ENCODE measurements at places on chromosomes 16 and 17.

DNA sequence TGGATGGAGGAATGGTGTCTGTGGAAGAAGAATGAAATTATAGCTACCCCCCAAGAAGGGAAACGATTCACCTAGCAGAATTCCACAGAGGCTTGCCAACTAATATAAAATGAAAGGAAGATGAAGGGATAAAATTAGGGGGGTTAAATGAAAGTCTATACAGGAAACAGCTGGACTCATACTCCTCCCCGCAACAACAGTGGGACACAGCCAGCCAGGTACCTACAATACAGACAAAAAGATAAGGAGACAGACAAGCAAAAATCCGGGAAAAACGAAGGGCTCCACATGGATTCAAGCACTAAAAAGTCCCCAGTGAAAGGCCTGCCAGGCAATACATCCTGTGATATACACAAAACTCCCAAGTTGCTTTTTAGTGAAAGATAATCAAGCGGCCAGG lies 47.9 kb downstream of the CACNG1 start:
- DNase-seq, result no peak
- no peak overlapping the region for H3K27ac ChIP-seq
- H3K27me3 ChIP-seq, result no peaks in the 10 kb centered on the region
- H3K36me3 ChIP-seq, result peaks cover 4% of the 10 kb centered on the region
- H3K4me1 ChIP-seq, result no peaks in the 10 kb centered on the region
- no peak overlapping the region for H3K4me3 ChIP-seq

DNA sequence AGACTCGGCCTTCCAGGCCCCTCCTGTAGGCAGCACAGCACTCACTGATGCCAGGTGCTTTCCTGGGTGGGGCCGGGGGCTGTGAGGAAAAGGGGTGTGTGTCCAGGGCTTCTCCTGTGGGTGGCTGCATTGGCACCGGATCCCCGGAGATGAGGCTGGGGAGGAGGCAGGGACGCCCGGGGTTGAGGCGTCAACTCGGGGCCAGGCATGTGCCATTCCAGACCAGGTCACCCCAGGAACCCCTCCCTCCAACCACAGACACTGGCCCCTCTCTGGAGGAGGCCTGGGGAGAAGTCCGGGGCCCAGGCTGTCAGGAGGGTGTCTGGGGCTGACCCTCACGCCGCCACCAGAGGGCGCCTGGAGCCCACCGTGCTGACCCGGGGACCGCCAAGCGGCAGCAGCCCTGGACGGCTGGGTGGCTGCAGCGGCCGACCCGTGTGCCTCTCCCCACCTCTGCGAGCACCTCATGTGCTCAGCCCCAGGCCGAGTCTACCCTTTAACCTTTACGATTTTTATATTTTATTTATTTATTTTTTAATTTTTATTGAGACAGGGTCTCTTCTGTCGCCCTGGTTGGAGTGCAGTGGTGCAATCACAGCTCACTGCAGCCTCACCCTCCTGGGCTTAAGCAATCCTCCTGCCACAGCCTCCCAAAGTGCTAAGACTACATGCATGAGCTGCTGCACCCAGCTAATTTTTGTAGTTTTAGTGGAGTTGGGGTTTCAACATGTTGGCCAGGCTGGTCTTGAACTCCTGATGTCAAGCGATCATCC lies 3.2 kb upstream of the METRN start:
- H3K4me1 ChIP-seq, result peaks cover 18% of the 10 kb centered on the region
- H3K27me3 ChIP-seq, result peaks cover 42% of the 10 kb centered on the region
- H3K36me3 ChIP-seq, result no peaks in the 10 kb centered on the region

DNA sequence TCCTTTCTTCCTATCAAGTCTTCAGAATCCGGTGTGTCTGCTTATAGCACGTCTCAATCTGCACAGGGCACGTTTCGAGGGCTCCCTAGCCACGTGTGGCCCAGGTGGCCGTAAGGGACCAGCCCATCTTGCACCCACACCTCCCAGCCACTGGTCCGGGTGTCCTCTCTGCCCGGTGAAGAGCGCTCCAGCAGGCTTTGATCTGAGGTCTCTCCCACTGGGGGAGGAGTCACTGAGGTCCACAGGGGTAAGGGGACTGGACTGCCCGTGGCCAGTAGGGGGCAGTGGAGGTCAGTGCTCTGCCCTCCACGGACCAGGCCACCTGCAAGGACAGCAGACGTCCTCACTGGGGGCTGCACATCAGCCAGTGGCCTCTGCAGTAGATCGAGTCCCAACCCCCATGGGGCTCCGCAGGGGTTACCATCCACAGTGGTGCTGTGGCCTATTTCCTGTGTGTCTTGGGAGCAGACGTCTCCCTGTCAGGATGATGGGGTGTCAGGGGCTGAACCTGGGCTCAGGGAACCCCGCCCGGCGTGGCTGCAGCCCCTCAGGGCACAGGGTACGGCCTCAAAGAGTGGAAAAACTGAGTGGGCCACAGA lies 204.1 kb upstream of the CIBAR2 start:
- peak; percentile 67 for DNase-seq
- H3K27me3 ChIP-seq, result no peaks in the 10 kb centered on the region
- no peaks in the 10 kb centered on the region for H3K36me3 ChIP-seq
- H3K4me3 ChIP-seq, result no peak overlapping the region
- H3K4me1 ChIP-seq, result no peaks in the 10 kb centered on the region
- H3K27ac ChIP-seq, result no peak overlapping the region

DNA sequence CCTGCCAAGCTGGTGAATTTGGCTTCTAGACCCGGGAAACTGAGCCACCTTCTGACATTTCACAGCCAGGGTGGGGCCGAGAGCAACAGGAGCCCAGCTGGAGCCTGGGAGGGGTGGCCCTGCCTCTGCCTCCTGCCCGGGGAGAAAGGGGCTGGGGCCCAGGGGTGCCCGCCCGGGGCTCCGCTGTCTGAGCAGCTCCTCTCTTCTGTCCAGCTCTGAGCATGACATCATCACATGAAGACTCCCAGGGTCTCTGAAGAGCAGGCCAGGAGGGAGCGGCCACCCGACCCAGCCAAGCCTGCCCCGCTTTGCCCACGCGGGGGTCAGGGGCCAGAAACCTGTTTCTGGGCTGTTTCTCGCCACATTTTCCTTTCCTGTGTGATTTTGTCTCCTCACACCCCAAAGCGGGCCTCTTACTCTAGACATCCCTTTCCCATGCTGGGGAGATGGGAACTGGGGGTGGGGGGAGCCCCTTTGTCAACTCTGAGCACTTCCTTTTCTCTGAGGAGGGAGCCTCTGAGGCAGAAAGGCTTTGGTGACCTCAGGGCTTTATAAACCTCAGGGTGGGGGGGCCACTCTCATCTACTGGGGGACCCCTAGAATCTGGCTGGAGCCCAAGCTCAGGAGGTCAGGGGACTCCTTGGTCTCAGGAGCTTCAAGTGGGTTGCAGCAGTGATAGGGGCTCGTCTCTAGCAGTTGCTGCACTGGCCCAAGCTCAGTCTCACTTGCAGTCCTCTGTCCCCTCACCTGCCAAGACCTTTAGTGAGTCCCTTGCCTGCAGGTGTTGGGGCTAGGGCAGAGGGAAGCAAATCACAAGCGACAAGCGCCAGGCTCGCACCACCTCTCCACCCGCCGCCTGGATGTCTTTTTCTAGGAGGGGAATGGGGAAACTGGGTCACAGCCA lies 7.6 kb downstream of the UBALD2 start:
- H3K4me1 ChIP-seq, result peaks cover 40% of the 10 kb centered on the region
- H3K36me3 ChIP-seq, result no peaks in the 10 kb centered on the region
- peak overlapping the region; percentile 60 for H3K4me3 ChIP-seq
- DNase-seq, result no peak
- H3K27ac ChIP-seq, result peak overlapping the region; percentile 36

- H3K36me3 ChIP-seq, result peaks cover 96% of the 10 kb centered on the region
- H3K4me3 ChIP-seq, result no peak overlapping the region
- no peaks in the 10 kb centered on the region for H3K27me3 ChIP-seq
- no peaks in the 10 kb centered on the region for H3K4me1 ChIP-seq
- DNase-seq, result no peak
- H3K27ac ChIP-seq, result no peak overlapping the region
Observed at GRCh38 chr16:60166-60565, 6.5 kb downstream of the SNRNP25 start.

DNA sequence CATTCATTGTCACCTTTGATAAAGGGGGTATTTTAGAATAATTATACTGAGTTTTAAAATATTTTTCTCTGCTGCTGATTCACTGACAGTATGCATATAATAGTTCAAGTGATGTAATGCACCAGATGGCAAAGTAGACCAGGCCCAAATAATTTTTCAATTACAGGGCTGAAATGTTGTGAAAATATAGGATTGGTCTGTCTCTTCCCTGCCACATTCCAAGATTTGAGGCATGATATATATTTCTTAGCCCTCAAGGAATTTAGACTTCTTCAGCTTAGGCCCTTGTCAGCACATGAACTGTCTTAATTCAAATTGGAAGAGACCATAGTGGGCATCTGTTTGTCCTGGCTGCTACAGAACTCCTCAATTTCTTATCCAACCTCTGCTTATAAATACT lies 39.2 kb upstream of the SLC12A3 start:
- no peak overlapping the region for H3K4me3 ChIP-seq
- H3K36me3 ChIP-seq, result no peaks in the 10 kb centered on the region
- DNase-seq, result no peak
- H3K27ac ChIP-seq, result no peak overlapping the region
- no peaks in the 10 kb centered on the region for H3K4me1 ChIP-seq
- H3K27me3 ChIP-seq, result no peaks in the 10 kb centered on the region

DNA sequence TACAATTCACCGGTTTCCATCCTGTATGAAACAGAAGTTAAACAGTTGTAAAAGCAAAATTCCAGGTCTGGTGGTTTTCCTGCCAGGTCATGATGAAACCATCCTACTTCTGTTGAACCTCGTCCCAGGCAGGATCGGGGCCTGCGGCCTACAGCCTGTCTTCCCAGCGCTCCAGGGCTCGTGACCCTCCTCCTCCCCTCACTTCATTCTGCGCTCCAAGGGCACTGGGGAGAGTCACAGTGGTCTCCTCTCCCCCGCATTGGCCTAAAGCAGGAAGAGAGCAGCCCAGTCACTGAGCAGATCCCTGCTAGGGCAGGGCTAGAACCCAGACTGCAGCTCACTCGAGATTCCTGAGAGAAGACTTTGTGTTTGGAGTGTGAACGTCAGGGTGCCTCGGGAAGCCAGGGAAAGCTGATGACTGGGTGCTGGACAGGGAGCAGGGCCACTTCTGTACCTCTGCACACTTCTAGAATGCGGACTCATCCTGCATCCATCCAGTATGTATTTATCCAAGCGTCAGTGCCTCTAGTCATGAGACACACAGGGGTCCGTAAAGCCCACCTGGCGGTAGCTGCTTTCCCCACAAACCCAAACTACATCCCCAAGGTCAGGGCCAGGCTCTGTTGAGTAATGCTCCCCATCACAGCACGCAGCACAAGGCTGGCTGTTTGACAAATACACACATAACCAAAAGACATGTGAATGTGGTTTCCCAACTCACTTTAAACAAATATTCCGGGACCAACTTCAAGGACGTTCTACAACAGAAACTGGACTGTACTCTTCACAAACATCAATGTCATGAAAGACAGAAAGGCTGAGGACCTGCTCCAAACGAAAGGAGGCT lies 1.7 kb upstream of the ITGAE start:
- H3K4me1 ChIP-seq, result peaks cover 38% of the 10 kb centered on the region
- no peak overlapping the region for H3K4me3 ChIP-seq
- no peak for DNase-seq
- H3K27me3 ChIP-seq, result no peaks in the 10 kb centered on the region

DNA sequence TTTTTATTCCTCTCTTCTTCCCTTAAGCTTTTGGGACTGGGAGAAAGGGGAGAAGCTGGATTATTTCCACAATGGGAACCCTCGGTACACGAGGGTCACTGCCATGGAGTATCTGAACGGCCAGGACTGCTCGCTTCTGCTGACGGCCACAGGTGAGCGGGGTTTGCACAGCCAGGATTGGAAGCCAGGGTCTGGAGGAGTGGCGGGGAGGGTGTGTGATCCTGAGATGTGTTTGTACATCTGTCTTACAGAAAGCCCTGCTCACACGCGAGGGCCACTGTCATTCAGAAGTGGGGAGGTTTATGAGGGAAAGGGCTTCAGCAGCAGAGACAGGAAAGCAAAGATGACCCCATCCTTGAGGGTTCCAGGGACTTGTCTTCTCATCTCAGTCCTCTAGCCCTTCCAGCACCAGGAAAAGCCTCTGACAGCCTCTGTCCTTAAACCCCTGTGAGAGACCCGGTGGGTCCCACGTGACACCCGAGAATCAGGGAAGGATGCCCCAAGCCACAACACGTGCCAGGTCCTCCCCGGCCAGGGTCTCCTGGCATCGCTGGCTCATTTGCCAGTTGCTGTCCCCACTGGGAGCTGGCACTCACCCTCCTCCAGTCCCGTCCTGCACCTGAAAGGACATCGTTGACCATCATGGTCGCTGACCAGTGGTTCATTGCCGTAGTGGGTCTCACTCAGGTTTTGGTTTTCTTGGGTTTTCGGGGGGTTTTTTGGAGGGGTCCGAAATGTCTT lies 44.3 kb upstream of the CHMP6 start:
- H3K4me1 ChIP-seq, result peaks cover 14% of the 10 kb centered on the region
- peak; percentile 17 for DNase-seq
- H3K27ac ChIP-seq, result no peak overlapping the region
- H3K4me3 ChIP-seq, result no peak overlapping the region
- peaks cover 48% of the 10 kb centered on the region for H3K36me3 ChIP-seq

GRCh38 chr16:4891097-4891885 lies 44.0 kb downstream of the UBN1 start:
- no peak overlapping the region for H3K4me3 ChIP-seq
- no peaks in the 10 kb centered on the region for H3K27me3 ChIP-seq
- no peak for DNase-seq
- no peak overlapping the region for H3K27ac ChIP-seq
- H3K4me1 ChIP-seq, result no peaks in the 10 kb centered on the region

GRCh38 chr16:23079675-23080301 lies 69.5 kb downstream of the USP31 start:
- no peak overlapping the region for H3K4me3 ChIP-seq
- no peaks in the 10 kb centered on the region for H3K27me3 ChIP-seq
- H3K36me3 ChIP-seq, result peaks cover 54% of the 10 kb centered on the region
- H3K4me1 ChIP-seq, result peaks cover 13% of the 10 kb centered on the region
- H3K27ac ChIP-seq, result no peak overlapping the region

- no peak for DNase-seq
- H3K4me3 ChIP-seq, result no peak overlapping the region
- peaks cover 37% of the 10 kb centered on the region for H3K4me1 ChIP-seq
Observed at GRCh38 chr17:47219621-47220475, 10.7 kb downstream of the MYL4 start.

GRCh38 chr17:80761110-80761871 lies 216.7 kb downstream of the RPTOR start:
- no peaks in the 10 kb centered on the region for H3K36me3 ChIP-seq
- H3K27me3 ChIP-seq, result no peaks in the 10 kb centered on the region
- H3K4me1 ChIP-seq, result no peaks in the 10 kb centered on the region
- no peak overlapping the region for H3K27ac ChIP-seq
- DNase-seq, result no peak

DNA sequence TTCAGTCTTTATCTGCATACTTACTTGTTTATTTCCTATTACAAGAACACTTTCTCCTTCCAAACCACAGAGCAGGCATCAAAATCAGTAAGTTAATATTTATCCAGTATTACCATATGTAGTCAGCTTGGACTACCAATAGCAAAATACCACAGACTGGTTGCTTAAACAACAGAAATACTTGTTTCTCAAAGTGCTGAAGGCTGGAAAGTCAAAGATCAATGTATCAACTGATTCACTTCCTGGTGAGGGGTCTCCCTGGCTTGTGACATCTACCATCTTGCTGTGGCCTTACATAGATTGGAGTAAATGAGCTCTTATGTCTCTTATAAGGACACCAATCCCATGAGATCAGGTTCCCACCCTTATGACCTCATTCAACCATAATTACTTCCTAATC lies 2.6 kb downstream of the STXBP4 start:
- H3K27me3 ChIP-seq, result no peaks in the 10 kb centered on the region
- no peak overlapping the region for H3K4me3 ChIP-seq
- H3K4me1 ChIP-seq, result peaks cover 24% of the 10 kb centered on the region
- H3K27ac ChIP-seq, result no peak overlapping the region

Data from heart left ventricle (tissue), 16 donors.